ENCODE measurements at places on chromosomes 3 and 15. TPM values are rescaled to one million over a fixed set of nuclear protein-coding genes. Genes with fewer than 3 reads are reported as not detected.

DNA sequence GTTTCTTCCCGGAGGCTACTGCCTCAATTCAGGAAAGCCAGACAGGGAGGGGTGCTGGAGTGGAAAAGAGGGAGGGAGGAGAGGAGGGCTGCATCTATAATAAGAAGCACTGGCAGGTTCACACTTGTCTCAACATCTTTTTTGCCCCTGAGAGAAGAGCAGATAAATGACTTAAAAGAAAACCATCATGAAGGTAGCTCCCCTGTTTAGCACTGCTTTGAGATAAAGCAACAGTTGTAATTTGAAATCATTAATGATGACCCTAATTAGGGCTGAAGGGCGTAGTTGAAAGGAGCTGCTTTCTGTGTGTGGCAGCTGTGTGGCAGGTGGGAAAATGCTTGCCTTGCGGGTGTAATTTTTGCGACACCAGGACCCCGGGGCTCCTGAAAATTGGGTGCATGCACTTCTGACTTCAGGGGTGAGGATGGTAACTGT lies 222.8 kb upstream of the IL12A start:
- no peak for DNase-seq

GRCh38 chr3:52428151-52429005 lies 16.5 kb downstream of the SEMA3G start:
- no peak for DNase-seq

DNA sequence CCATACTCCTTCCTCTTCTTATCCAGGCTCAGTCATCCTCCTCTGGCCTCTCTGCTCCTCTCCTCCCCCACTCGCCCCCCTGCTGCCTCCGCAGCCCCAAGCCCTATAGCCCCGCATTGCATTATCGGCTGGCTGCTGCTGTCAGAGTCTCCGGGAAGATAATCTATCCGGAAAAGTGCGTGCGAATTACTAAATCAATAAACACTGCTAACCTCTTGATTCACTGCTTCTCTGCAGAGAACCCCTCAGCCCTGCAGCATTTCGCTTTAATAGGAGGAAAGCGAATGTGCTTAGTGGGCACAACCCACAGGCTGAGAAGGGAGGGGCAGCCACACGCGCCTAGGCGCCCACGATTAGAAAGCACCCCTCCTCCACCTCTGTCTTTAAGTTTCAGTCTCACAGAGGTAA lies 167.6 kb downstream of the ABHD5 start:
- no peak for DNase-seq

DNA sequence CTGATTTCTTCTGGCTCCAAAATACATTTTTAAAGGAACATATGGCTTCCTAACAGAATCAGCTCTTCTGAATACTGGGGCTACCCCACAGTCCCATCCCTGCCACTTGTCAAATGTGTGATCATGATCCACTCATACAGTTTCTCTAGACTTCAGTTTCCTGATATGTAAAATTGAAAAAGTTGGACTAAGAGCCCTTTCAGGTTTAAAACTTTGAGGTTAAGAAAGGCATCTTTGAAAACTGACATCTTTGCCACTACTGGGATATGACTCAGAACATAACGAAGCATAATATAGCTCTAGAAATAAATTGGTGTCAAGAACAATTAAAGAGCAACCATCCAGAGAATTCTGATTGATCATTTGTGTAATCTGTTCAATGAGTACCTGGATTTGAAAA lies 248.3 kb downstream of the IL5RA start:
- no peak for DNase-seq

CLDN18 gene
- not detected for total RNA-seq

Data from Right ventricle myocardium superior (tissue), 1 donor.